ENCODE measurements at places on chromosomes 5 and 9.

GRCh38 chr5:88878976-88879375, 4.0 kb downstream of the MEF2C start:
- no peak for DNase-seq

GRCh38 chr5:78594610-78595457, 53.7 kb downstream of the LHFPL2 start:
- DNase-seq: no peak

DNA sequence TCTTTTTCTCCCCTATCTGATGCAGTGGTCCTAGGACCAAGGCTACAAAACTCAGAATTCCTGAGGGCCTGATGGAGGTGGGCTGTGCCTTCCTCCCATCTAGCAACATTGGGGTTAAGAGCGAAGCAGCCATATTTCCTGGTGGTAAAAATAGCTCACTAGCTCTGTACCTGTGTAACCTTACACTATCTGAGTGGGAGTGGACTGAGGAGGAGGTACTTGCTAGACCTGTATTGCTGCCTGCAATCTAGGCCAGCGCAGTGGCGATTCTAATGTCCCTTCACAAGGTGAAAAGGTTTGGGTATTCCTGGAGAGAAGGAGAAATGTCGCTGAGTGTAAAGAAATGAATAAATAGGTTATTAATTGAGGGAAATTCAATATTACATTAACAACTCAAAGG, 80.2 kb upstream of the LIFR start:
- DNase-seq: no peak

GRCh38 chr5:14928661-14929060, 57.1 kb upstream of the ANKH start:
- DNase-seq: no peak

DNA sequence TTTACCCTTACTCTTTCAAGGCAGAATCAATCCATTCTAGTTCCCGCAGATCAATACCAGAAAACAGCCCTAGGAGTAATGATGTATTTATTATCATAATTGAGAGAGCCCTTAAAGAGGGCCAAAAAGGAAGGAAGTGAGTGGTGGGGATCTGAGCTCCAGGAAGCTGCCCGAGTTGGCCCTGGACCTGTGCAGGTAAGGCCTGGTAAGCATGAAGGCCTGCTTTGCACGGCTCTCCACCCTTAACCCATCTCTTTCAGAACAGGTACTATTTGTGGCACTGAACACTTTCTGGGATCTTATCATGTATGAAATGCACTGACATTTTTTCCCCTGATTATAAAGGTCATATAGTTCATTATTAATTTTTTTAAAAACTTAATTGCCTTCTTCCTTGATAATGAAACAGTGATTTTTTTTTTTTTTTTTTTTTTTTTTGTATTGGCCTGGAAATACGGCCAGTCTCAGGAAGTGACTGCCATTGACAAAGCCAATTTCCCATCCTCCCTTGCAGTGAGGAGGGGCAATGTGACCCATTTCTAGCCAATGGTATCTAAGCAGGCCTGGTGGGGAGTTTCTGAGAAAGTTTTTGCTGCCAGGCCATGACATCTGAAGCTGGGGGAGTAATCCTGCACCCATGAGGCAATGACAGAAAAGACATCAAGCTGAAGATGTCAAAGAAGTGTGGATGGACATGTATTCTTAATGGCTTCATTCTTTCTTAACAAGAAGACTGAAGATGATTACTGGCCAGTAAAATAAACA, 6.3 kb upstream of the MVB12B start:
- DNase-seq: no peak

- DNase-seq: no peak
Observed at GRCh38 chr5:88119535-88120125, 149.0 kb downstream of the TMEM161B start.

DNA sequence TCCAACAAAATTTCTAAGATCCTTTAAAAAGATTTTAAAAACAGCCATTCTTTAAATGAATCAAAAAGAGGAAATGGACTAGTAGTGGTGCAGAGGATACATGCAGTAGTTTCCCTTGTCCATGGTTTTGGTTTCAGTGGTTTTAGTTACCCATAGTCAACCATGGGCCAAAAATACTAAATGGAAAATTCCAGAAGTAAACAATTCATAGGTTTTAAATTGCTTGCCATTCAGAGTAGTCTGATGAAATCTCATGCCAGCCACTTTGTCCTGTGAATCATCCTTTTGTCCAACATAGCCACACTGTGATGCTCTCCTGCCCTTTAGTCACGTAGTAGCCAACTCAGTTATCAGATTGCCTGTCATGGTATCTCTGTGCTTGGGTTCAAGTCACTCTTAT, 286.1 kb downstream of the ANXA1 start:
- no peak for DNase-seq

DNA sequence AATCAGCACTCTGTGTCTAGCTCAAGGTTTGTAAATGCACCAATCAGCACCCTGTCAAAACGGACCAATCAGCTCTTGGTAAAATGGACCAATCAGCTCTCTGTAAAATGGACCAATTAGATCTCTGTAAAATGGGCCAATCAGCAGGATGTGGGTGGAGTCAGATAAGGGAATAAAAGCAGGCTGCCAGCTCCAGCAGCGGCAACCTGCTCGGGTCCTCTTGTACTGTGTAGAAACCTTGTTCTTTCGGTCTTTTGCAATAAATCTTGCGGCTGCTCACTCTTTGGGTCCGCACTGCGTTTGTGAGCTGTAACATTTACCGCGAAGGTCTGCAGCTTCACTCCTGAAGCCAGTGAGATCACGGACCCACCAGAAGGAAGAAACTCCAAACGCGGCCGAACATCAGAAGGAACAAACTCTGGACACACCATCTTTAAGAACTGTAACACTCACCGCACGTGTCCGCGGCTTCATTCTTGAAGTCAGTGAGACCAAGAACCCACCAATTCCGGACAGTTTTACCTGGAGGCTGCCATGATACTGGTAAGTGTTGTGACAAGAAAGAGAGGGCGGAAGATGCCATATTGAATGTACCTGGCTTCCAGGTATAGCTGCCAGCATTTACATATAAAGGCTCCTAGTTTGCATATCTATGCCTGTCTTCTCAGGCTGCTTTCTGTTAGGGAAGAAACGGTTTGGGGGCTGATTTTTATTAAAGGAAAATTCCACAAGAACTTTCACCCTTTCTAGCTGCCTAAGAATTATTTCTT, 758.5 kb upstream of the CTNND2 start:
- DNase-seq: no peak

- no peak for DNase-seq
Observed at GRCh38 chr9:130129432-130130061, 42.7 kb upstream of the NCS1 start.

DNA sequence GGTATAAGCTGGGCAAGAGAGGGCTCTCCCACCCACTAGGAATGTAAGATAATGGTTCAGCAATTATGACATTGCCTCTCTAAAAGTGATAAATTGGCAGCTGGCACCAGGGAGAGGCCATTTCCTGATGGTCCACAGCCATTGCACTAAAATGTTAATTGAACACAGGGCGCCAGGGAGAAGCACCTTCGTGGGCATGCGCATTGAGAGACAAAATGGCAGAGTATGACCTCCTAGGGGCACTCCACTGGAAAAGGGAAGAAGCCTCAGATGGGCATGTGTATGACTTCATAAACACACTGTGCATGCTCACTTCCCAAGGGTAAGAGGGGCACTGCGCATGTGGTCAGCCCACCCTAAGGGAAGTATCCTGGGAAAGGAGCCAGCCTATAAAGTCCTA, 419.2 kb downstream of the AGTPBP1 start:
- no peak for DNase-seq

Data from activated gamma-delta T cell (primary cell).